Ureter (tissue), 1 donor: ENCODE measurements at places on chromosomes 3 and 15. TPM values are rescaled to one million over a fixed set of nuclear protein-coding genes. Genes with fewer than 3 reads are reported as not detected.

LARP6 gene
- total RNA-seq: 19.1 TPM

CGNL1 gene
- total RNA-seq: 12.6 TPM

GRCh38 chr3:129504471-129505100 is 23.9 kb upstream of the RHO start:
- DNase-seq: no peak

CNTN4 gene
- total RNA-seq: 15.3 TPM

- DNase-seq: no peak
Measured at GRCh38 chr3:116280130-116280740, 165.1 kb downstream of the LSAMP start.

ZIC1 gene
- not detected for total RNA-seq

DNA sequence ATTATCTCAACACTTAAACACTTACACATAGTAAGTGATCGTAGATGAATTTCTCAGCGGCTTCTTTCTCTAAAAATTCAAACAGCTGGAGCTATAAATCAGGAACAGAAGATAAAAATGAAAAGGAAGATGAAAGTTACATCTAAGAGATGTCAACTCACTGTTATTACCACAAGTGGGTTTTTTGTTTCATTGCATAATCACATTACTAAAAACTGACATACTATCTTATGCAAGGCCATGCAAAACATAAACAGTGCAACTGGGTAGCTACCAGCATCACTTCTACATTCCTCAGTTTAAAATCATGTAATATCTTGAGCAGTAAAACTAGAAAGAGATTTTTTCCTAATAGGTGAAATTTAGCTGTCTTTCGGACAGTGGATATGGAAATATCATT is 14.9 kb downstream of the MINDY4B start:
- no peak for DNase-seq

- no peak for DNase-seq
Measured at GRCh38 chr15:98986281-98986680, 21.3 kb downstream of the PGPEP1L start.

DNA sequence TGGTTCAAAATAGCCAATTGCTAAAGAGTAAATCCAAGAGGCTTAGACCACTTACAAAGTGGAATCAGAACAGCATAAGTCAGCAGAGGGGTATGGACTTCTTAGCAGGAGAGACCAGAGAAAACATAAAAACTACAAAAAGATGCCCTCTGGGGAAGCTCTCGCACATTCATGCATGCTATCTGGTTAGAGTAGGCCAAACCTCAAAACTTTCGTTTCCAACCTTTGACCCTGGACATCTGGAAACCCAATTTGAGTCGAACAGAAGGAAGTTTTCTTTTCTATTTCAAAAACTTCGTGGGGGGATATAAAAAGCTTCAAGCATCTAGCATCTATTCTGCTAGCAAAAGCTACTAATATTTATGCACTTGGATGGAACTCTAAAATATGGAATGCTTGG is 523.9 kb upstream of the AGTR1 start:
- DNase-seq: no peak

GRCh38 chr3:130433306-130433705 is 83.7 kb upstream of the COL6A6 start:
- DNase-seq: no peak

DNA sequence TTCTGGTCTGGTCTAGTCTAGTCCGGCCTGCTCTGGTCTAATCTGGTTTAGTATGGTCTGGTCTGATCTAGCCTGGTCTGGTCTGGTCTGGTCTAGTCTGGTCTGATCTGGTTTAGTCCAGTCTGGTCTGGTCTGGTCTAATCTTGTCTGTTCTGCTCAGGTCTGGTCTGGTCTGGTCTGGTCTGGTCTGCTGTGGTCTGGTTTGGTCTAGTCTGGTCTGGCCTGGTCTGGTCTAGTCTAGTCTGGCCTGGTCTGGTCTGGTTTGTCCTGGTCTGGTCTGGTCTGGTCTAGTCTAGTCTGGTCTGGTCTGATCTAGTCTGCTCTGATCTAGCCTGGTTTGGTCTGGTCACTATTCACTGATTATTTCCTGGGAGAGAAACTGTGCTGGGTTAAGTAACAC is 84.1 kb upstream of the PRR23E start:
- no peak for DNase-seq
